ENCODE measurements at places on chromosomes 6 and 20. TPM values are rescaled to one million over a fixed set of nuclear protein-coding genes. Genes with fewer than 3 reads are reported as not detected.

L3MBTL1 gene
- total RNA-seq, result 4.6 TPM

- no peak for DNase-seq
These were observed 250.4 kb downstream of the CDH4 start for GRCh38 chr20:61502433-61502832.

- DNase-seq, result peak; percentile 5
These were observed 165.2 kb upstream of the CST7 start for GRCh38 chr20:24783631-24784492.

PRL gene
- total RNA-seq, result not detected

GRCh38 chr6:133749427-133749826 is 139.5 kb upstream of the TCF21 start:
- DNase-seq, result no peak

CST7 gene
- total RNA-seq, result 131 TPM

DST gene
- total RNA-seq, result 1.9 TPM

- DNase-seq, result no peak
These were observed 2.4 kb downstream of the PCSK2 start for GRCh38 chr20:17229256-17229655.

- DNase-seq, result no peak
These were observed 25.3 kb downstream of the FOXO3 start for GRCh38 chr6:108585921-108586536.

GRCh38 chr6:45850378-45851033 is 165.2 kb downstream of the CLIC5 start:
- DNase-seq, result no peak

DNA sequence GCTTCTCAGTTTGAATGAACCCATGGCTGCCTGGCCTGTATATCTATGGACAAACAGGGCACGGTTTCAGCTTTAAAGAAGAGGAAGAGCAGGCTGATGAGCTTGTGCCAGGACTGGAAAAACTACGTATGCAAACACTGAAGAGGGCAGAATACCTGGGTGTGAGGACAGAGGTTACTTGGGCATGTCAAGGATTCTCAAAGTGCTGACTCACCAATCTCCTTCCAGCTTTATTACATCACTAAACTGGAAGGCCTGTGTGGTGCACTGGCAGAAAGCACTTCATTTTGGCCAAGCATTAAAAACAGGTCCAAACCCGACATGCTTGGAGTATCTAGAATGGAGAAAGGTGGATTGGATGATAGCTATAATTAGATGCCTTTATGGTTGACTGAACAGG is 95.2 kb downstream of the GMPR start:
- DNase-seq, result no peak

Data from CD8-positive, alpha-beta memory T cell (primary cell).